ENCODE measurements at places on chromosomes 5 and 9.

GRCh38 chr9:135990468-135991429, 29.6 kb upstream of the UBAC1 start:
- no peak for DNase-seq

DNA sequence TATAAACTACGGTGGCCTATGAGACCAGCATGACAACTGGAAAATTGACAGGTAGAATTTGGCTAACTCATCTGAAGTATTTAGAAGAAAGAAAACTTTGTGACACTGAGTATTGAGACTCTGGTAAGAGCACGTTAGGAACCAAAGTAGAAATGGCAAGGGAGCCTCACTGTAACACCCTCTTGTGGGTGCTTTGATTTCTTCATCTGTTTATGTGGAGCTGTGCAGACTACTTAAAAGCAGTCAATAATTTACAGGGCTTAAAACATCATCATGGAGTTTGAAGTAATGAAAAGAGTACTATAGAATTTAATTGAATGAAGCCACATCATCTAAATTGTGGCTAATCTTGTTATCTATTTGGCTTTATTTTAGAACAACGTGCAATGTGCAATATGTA, 414.2 kb downstream of the CCDC171 start:
- no peak for DNase-seq

DNA sequence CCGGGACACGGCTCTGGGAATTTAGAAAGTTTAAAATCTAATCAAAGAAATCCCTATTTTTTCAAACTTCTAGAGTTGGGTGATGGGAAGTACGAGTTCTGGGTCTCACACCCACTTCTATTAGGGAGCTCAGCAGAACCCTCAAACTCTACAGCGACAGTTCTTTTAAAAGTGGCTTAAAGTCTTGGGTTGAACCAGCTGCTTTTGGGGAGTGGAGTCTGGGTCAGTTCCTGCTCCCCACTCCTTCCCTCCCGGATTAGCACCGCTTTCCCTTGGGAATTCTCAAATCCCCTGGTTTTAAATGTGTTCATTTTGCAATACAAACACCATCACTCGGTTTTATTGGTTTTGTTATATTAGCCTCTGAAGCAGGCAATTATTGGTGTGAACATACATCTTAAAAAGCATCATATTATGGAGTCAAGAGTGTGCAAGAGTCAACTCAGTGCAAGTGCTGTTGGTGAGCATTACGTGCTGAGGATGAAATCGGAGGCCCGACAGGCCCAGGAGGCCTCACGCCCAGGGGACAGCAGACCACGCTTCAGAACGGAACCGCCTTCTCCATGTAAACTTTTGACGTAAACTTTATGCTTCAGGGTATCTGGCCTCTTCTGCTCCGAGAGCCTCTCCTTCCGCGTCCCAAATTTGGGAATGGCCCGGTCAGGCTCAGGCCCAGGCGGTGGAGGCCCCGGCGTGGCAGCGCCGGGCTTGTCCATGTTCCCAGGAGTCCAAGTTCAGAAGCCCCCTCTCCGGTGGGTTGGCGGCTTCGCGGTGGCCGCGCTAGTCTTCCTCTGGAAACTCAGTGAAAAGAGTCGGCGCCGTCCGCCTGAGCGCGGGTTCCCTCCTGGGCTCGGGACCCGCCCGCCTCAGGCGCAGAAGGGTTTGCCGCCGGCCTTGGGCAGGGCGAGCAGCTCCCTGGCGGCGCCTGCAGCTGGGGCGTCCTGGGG, 5.3 kb downstream of the IRX4 start:
- DNase-seq, result no peak

- no peak for DNase-seq
These were observed 10.3 kb upstream of the ANKHD1 start for GRCh38 chr5:140391312-140391711.

- DNase-seq, result no peak
These were observed 180.6 kb downstream of the COMMD10 start for GRCh38 chr5:116265471-116265870.

DNA sequence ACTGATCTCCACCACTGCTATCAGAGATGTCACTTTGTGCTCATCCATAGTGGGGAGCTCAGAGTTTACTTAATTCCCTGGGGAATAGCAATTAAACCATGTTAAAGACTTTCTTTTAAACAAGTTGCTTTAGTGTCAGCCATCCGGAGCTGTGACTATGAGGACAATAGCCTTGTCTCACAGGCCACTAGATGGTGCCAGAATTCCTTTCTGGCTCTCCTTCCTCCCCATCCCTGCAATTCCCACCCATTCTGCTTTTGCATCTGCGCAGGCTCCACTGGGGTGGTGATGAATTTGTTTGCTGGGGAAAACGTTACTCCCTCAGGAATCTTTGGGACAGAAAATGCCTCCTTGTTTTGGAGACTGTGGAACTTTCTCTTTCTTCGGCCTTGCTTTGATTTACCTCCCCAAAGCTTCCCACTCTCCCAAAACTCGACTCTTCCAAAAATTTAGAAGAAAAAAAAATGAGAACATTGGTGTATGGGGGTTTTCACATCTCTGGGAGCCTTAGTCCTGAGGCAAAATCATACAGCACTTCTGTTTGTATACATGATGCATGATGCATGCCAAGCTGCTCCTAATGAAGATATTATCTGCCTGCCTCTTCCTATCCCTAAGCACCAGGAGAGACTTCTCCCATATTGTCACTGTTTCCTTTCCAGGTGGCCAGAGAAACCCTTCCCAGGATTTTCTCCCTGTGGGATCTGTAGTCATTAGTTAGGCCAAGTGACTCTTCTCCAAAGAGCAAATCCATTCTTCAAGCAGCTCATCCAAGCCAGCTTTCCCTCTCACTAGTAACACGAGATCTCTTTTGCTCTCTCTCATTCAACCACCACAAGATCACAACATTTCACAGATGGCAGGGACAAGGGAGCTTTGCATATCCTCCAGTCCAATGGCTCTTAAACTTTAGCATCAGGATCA, 466.1 kb downstream of the TLR4 start:
- DNase-seq, result peak; percentile 56

DNA sequence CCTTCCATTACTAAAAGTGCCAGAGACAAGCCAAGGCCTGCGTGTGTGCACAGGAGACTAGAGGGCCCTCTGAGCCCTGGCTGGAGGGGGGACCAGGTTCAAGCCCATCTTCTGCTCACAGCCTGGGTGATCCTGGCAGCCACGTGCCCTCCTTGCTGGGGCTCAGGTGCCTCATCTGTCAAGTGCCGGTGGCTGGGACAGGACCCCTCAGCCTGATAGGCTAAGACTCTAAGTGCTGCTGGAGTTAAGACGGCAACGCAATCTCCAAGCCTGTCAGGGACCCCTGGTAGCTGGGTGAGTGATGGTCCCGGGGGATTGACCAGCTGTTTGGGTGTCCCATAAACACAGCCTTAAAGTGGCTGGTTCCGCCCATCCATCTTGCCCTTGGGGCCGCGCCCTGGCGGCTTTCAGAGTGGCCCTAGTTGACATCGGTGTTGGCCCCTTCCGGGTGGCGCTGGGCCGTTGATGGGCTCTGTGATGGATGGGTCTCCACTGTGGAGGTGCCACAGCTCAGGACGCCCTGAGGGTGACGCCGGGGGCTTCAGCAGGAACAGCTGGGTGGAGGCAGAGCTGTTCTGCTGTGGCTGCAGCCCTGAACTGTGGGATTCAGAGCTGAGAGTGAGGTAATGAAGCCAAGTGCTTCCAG, 136.2 kb downstream of the BARX1 start:
- DNase-seq, result no peak

DNA sequence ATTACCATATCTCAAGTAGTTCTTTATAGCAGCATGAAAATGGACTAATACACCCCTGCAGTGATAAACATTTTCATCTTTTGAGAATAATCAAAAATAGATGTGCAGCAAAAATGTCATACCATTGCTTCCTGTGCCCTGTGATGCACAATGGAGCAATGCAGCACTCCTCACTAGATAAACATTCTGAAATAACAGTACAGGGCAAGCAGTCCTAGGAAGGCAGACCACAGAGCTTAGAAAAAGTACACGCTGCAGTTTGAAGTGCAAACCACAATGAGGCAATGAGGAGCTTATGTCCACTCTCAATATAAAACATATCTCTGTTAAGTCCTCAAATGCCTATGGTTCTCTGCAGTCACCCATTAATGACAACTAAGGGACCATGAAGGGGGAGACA, 367.6 kb downstream of the PDE4D start:
- DNase-seq, result no peak

- no peak for DNase-seq
These were observed 36.1 kb upstream of the MYOT start for GRCh38 chr5:137831526-137831925.

- DNase-seq, result no peak
These were observed 1.2 kb downstream of the SCAMP1 start for GRCh38 chr5:78361631-78361993.

- DNase-seq, result no peak
These were observed 15.7 kb downstream of the NREP start for GRCh38 chr5:111741278-111741677.

- DNase-seq, result no peak
These were observed 1060.5 kb upstream of the DMAC1 start for GRCh38 chr9:8860086-8860485.

DNA sequence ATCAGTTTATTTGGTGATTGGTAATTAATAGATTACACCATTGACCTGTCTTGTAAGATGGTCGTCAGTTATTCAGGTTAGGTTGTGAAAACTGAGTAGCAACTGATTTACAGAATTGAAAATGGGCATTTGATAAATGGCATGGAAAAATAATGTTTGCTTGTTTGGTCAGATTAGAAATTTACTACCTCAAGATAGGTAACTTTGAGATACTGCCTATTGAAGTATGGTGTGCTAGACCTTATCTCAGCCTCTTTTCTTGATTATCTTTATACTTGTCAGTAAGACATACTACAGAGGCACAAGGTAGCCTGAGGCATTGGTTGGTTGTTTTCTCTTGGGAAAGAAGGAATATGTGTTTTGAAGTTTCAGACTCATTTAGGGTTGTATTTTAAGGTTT, 174.5 kb downstream of the XRCC4 start:
- DNase-seq, result no peak

GRCh38 chr5:139880416-139881142, 85.0 kb downstream of the PSD2 start:
- DNase-seq, result no peak

- DNase-seq, result no peak
These were observed 251.7 kb downstream of the PAPPA start for GRCh38 chr9:116405321-116405720.

DNA sequence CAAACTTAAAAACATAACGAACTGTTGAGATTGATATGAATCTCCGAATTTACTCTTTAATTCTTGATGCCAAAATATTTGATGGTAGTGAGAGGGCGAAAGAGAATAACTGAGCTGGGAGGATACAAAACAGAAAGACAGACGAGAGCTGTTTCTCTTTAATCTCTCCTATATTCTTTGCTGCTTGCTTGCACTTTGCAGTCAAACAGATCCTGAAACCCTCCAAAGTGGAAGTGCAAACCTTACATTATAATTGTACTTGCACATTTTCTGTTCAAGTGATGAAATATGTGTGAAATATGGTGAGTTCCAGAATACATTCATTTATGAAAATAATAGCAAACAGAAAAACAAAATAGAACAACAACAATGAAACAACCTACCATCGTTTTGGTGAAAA, 63.8 kb downstream of the PAM start:
- no peak for DNase-seq

DNA sequence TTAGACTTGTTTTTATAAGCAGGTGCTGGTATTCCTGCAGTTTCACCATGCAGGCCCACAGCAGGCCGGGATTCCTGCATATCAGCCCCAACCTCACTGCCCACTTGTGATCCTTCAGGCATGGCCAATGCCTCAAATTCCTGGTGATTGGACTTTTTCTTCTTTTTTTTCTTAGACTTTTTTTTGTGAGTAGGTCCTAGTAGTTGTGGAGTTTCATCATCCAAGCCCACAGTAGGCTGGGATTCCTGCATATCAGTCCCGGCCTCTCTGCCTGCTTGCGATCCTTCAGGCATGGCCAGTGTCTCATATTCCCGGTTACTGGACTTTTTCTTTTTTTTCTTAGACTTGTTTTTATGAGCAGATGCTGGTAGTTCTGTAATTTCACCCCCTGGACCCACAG, 4.8 kb downstream of the TTF1 start:
- no peak for DNase-seq

GRCh38 chr5:74991522-74991921, 60.8 kb downstream of the GCNT4 start:
- no peak for DNase-seq

DNA sequence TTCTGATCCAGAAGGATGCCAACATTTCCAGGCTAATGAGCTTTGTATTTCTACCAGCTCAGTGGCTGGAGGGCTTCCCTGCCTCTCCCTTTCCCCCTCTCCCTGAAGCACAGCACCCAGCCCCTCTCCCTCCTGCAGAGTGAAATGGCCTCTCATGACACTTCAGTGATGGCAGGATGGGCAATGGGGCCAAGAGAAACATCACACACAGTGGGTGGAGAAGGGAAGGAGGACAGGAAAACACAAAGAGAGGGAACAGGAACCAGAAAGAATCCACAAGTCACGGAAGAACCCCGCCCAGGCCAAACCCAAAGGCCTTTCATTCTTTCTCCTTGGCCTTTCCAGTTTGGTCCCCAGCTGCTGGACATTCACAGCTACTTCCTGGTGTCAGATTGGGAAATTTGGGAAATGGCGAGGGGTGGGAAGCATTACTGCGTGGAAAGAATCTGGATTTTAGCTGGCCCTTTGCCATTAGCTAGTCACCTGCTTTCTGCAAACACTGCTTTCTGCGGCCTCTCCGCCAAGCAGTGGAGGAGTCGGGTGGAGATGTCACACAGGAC, 82.6 kb downstream of the GLDC start:
- DNase-seq, result no peak

GRCh38 chr9:125143377-125144090, at the start of gene SCAI:
SCAI (minus strand) TSS chr9:125143528; CDS start chr9:125143437, 91 bp downstream.
- peak; percentile 97 for DNase-seq

DNA sequence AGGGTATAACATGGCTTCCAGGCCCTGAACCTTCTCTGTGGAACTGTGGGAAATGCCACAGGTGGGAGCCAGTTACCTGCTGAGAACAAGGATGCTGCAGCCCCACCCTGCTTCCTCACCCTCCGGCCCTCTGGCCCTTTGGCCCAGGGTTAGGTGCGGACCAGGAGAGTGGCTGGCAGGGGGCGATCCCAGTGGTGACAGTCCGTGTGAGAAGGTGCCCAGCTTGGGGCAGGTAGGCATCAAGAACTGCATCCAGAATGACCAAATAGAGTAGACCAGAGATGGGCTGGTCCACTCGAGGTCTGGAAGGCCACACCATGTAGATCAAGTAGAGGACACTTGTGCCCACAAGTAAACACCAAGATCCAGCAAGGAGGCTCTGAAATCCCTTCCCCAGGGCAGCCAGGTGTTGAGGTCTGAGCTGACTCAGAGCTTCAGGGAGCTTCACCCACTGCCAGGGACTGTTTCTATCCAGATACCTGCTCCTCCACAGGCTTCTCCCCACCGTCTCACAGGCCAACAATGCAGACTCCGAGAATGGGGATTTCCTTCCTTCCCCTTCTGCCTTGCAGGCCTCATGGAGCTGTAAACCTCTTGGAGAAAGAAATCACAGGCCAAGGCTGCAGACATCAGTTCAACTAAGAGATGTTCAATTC, 61.4 kb upstream of the ZSWIM6 start:
- DNase-seq, result no peak

GRCh38 chr5:72822944-72823343, 6.5 kb downstream of the TNPO1 start:
- DNase-seq, result no peak

GRCh38 chr9:112765281-112765680, 14.7 kb downstream of the SNX30 start:
- DNase-seq, result no peak

Measured in NCI-H1105 (cell line).